ENCODE measurements at places on chromosomes 5 and 9. TPM values are rescaled to one million over a fixed set of nuclear protein-coding genes. Genes with fewer than 3 reads are reported as not detected.
A peak's percentile ranks its signal among the peaks of the same experiment; 100 is the strongest.

DNA sequence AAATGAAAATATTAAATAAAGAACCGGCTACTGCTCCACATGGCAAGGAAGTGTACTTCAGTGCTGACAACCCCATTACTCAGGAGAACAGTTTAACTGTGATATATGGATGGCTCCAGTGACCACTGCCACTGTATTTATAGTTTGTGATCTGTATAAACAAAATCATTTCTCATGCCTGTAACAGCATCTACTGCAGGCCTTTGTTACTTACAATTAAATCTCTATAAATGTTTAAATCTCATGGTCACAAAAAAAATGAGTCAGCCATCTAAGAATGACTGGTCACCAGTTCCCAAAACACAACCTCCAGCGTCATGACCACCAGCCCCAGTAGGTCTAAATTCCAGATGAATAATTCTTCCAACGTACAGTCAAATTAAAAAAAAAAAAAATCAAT, 24.6 kb downstream of the SERINC5 start:
- DNase-seq: no peak

DNA sequence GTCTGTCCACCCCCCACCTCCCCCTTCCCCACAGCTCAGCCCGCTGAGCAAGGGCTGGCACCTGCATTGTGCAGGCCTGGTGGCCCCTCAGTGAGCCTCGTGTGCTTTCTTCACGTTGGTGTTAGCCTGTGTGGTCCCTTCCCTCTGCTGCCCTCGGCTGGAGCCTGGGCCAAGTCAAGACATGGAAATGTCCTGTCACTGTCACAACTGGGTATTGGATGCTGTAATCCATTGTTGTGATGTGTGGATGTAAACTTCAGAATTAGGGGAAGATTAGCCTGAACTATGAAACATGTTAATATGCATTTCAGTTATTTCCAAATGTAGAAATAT, 103.9 kb downstream of the TRIO start:
- DNase-seq: no peak

Gene OBP2B
- polyA plus RNA-seq: not detected

GRCh38 chr5:57937501-57938173, 455.0 kb upstream of the ACTBL2 start:
- no peak for DNase-seq

DNA sequence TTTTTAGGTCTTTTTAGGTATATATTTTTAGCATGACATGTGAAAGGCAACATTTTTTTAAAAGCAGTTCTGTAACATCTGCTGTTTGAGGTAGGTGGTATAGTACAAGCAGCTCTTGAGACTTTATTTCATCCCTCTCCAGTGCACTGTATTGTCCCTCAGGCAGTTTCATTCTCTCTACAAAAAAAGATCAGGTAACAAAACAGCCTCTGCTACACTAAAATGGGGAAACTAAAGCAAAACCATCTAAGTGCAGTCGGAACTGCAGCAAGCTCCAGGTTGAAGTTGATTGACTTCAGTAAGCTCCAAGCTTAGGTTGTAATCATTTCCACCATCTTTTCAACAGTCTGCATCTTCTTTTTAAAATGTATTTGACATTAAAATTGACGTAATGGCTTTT, 195.6 kb downstream of the DEPDC1B start:
- no peak for DNase-seq

DNA sequence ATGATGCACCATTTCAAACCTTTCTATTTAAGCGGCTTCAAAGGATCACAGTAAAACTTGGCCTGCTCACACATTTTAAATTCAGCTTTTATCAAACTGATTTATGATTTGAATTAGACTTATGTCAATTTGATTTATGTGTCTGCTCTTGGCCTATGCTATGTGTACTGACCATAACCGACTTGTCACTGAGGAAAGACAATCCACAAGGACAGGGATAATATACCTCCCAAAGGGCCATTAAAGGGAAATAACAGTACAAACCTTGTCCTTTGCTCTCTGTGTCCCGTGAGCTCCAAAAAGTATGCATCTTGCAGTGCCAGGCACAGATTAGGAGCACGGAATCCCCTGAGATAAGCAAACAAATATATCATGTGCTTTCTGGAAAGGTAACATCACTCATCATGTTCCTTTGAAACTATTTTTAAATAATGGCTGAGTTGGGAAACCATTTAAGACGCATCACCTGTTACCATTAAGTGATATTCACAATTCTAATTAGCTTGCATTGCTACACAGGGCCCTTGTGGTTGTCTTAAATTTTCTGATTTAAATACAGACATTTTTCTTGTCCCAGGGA, 31.9 kb upstream of the FTMT start:
- no peak for DNase-seq

DNA sequence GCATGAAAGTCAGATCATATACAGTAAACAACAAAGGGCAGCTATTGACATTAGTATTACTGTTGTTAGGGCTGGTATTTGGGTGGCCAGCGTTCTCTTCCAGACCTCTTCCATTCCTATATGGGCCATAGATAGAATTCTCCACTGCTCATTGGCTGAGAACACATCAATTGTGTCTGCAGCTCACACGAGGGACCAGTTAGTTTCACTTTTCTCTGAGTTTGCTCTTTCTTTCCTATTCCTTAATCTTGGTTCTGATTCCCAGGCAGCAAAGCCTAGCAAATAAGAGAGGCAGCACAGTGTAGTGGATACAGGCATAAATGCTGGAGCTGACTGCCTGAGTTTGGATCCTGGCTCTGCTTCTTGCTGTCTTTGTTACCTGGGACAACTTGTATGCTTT, 476.4 kb downstream of the SPOCK1 start:
- no peak for DNase-seq

- no peak for DNase-seq
Observed at GRCh38 chr5:15233566-15233965, 266.4 kb upstream of the FBXL7 start.

Gene LIX1
- polyA plus RNA-seq: 0.03 TPM

GRCh38 chr5:135582099-135582781, 3.4 kb upstream of the CXCL14 start:
- no peak for DNase-seq

DNA sequence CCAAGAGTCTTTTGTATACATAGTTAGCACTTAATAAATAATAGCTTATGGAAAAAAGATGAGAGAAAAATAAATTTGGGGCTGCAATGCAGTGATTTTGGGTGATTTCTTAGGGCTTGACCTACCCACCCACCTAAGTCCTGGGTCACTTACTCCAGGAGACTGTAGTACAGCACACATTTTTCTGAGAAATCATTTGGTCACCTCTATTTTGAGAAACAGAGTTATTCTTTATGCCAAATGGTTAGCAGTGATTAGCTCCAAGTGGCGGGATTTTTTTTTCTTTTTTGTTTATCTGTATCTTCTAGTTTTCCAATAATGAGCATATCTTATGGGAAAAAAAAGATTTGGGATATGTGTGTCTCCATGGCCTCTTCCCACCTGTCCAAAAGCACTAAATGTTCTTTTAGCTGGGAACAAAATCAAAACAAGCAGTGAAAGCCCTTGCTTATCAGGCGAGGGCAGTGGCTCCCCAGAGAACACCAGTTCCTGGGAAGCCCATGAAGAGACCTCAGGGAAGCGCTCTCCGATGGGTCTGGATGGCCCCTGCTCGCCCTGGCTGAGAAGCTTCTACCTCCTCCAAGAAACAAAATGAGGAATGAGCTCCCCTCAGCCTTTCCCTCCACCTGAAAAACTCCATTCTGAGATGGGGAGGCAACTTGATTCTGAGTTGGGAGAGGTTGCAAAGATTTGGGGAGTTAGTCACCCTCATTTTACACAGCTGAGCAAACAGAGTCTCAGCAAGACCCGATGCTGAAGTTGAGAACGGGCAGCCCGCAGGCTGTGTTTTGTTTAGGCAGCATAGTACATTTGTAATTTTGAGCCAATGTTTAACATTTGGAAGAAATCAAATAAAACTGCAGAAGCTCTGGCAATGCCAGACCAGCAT, 69.9 kb downstream of the CYFIP2 start:
- no peak for DNase-seq

GRCh38 chr5:93607367-93608258, 24.6 kb downstream of the NR2F1 start:
- DNase-seq: no peak

- no peak for DNase-seq
Observed at GRCh38 chr5:154484393-154485095, 6.5 kb upstream of the HAND1 start.

Gene IL4
- polyA plus RNA-seq: not detected

DNA sequence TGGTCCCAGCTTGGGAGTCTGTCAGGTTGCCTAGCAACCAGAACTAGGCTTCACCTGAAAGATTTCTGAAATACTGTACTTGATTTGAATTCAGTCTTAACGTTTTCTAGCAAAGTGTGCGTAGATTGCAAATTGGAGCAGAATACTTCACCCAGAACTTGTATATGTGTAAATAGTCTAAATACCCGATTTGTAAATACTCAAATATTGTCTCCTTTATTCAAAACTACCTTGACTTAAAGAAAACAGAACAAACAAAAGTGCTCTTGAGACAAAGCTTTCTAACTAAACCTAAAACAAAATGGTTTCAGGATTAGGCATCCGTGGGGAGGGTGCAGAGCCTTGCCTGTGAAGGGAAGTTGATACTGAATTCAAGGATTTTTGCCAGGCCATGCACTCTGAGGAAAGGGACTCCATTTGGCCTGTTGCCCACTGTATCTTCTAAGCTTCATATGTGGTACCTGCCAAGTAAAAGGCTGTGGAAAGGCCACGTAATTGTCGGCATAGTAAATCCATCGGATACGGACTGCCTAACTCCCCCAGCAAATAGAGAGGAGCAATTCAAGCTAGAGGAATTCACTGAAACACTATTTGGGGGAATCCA, 744 bp upstream of the HMGCS1 start:
- DNase-seq: peak; percentile 24

DNA sequence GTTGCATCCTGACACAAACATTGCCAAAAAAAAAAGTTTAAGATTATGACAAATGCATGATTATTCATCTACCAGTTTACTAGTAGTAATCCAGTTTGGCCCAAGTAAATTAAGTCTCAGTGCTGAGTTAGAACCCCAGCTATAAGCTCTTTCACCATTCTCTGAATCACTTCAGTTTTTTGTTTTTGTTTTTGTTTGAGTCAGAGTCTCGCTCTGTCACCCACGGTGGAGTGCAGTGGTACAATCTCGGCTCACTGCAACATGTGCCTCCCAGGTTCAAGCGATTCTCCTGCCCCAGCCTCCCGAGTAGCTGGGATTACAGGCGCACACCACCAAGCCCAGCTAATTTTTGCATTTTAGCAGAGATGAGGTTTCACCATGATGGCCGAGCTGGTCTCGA, 1.5 kb upstream of the PCYOX1L start:
- no peak for DNase-seq

- DNase-seq: peak; percentile 80
Observed at GRCh38 chr9:103397868-103398600, 402.9 kb downstream of the CYLC2 start.

Gene CKMT2
- 22.5 TPM for polyA plus RNA-seq

Gene GRM6
- polyA plus RNA-seq: not detected

Gene BTNL8
- polyA plus RNA-seq: 0.32 TPM

Gene GALNT12
- polyA plus RNA-seq: 7.2 TPM

Gene CNTNAP3
- polyA plus RNA-seq: 1.0 TPM

GRCh38 chr5:120873083-120873482, 409.0 kb downstream of the PRR16 start:
- no peak for DNase-seq

DNA sequence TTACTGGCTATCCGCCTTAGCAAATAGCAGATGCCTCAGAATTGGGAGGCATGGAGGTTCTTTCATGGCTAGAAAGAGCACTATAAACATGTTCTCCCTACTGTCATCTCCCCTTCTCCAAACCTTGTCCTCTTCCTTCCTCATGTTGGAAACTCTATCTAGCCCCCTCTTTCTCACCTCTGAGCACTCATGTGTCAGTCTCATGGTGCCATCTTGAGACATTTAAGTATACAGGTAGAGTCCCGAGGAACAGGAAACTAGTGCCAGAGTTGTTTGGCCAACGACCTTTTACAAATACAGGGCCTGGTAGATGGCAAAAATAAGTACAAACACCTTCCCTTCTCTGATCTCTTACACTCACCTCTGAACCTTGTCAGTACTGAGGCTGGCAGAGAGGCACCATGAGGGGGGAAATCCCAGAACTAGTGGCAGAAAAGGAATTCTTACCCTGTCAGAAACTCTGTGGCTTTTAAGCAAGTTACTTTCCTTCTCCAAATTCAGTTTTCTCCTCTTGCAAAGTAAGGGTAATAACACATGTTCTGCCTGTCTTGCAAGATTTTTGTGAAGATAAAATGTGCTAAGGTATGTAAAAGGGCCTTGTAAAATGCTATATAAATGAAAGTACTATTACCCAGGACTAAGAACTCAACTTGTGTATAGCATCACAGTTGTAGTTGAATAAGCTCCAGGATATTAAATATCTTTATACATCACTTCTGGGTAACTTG, 94.1 kb upstream of the SNX2 start:
- no peak for DNase-seq

DNA sequence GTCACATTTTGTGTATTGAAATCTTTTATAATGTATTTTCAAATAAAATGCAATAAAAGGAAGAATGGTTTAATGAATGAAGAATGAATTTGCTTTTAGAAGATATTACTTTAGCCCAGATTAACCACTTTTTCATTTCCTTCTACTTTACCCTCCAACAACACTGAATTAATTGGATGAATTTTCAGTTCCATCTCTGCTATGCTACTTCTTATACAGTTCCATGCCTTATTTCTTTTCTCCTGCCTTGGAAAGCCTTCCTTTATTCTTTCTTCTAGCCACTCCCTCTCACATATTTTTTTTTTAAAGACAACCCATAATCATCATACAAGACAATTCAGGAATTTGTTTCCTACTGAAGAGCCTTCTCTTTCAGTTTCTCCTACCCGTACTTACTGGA, 296.6 kb upstream of the TNC start:
- DNase-seq: no peak

GRCh38 chr5:61082516-61083280, 79.6 kb downstream of the SMIM15 start:
- DNase-seq: no peak

Gene ARID3C
- not detected for polyA plus RNA-seq

DNA sequence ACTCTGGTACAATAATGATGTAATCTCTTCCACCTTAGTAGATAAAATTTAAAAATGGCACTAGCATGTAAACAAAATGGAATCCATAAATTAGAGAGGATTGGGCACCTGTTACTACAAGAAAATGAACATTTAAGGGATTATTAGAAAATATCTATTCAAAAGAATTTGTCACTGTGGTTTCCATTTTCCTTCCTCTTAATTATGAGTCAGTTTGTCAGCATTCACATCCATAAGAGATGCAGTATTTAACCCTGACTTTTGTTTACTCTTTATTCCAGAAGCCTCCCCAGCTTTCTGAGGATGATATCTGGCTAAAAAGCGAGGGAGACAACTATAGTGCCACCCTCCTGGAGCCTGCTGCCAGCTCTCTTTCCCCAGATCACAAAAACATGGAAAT, 72.1 kb downstream of the C9orf152 start:
- no peak for DNase-seq

Gene GCNT4
- 0.60 TPM for polyA plus RNA-seq

DNA sequence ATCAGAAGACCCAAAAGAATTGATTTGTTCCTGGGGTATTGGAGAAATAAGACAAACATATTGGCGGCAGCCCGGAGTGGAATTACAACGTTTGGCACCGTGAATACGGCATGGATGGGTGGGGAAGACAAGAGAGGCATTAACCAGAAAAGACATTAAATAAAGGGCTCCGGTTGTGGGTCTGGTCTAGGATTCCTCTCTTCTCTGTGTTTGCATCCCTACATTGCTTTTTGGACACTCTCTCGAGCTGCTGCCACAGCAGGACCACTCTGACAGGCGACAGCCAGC, 138.7 kb upstream of the PALM2AKAP2 start:
- no peak for DNase-seq

Gene OR1J2
- not detected for polyA plus RNA-seq

Measured in adrenal gland (tissue), 19 donors.